ENCODE measurements at places on chromosomes 4 and X.
A peak's percentile ranks its signal among the peaks of the same experiment; 100 is the strongest.

DNA sequence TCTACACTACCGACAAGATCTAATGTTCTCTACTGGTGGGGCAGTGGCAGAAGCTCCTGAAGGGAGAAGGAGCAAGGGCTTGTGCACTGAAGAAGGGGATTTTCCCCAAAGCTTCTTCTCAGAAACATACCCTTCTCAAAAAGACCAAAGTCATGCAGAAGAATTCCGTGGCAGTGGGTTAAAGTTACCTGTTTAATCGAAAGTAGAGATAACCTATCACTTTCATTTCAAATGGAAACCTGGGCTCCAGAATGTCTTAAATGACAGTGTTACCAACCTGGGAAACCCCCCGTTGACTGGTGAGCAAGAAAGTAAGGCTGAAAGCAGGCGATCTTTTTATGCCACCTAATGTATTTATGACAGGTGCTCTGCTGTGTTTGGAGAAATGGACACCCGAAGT is 92.5 kb upstream of the TEX13D start:
- DNase-seq, result no peak

- DNase-seq, result no peak
These were observed 30.2 kb downstream of the NEK1 start for GRCh38 chr4:169582203-169582602.

GRCh38 chr4:25110527-25111329 is 49.5 kb downstream of the SEPSECS start:
- DNase-seq, result no peak

- DNase-seq, result no peak
These were observed 89.8 kb upstream of the ETNPPL start for GRCh38 chr4:108852691-108853090.

DNA sequence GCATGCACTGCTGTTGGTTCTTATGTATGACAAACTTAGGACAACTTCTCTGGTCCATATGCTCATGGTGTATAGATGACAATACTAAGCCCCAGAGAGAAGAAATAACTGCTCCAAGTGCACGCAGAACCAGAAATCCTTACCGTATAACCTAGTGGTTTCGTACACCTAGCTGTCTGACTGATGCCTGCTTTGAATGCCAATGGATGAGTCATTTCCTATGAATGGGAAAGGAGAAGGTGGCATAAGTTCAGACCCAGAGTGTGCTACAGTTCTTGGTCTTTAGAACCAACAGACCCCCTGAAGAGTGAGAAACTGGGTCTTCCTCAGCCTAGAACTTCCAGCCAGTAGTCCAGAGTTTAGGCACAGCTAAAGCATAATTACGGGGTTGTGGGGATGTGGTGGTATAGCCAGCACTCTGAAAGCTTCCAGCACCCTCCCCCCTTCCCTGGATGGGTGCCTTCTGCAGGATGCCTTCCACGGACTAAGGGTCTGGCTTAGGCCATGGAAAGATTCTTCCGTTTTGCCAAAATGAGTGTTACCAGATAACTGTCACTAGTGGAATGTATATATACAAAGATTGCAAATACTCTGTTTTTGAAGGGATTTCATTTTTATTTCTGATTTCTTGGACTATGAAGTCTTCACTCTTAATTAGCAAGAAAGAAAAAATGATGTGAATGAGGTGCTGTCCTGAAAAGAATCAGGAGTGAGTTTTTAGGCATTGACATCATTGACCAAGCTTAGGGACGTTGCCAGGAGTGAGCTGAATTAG is 84.6 kb upstream of the PACRGL start:
- DNase-seq, result no peak

GRCh38 chrX:40278340-40279090 is 180.8 kb upstream of the BCOR start:
- DNase-seq, result no peak

DNA sequence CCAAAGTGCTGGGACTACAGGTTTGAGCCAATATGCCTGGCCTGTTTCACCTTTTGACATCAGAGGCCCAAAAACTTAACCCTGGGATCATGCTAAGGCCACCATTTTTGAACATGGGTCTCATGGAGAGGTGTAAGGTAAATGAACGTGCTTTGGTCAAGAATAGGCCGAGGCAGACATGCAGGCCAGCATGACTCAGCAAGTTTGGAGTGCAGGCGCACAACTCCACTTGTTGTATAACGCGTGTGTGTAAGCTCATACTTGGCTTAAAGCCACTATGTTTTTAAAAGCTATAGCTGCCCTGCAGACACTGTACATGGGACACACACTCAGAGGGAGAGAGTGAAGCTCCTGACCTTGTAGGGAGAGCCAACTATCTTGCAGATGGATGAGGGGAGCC is 43.8 kb upstream of the HPSE start:
- DNase-seq, result no peak

- DNase-seq, result no peak
These were observed 869.6 kb downstream of the CCSER1 start for GRCh38 chr4:90996813-90997212.

DNA sequence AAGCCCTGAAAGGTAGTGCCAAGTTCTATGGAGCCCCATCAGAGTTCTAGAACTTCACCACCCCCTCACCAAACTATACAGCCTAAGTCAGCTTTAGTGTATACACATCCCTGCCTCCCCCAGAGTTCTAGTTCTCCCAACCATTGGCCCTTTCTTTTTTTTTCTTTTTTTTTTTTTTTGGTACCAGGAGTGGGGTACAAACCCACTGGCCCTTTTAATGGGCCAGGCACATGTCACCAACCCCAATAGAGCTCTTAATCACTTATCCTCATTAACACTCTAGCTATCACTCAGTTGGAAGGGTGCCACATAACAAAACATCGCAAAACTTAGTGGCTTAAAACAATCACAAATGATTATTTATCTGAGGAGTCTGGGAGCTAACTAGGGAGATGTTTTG is 588.6 kb downstream of the BCOR start:
- no peak for DNase-seq

GRCh38 chr4:80017125-80017854 is 55.7 kb downstream of the ANTXR2 start:
- DNase-seq, result no peak

GRCh38 chr4:99934891-99935290 is 11.5 kb downstream of the DNAJB14 start:
- DNase-seq, result no peak

DNA sequence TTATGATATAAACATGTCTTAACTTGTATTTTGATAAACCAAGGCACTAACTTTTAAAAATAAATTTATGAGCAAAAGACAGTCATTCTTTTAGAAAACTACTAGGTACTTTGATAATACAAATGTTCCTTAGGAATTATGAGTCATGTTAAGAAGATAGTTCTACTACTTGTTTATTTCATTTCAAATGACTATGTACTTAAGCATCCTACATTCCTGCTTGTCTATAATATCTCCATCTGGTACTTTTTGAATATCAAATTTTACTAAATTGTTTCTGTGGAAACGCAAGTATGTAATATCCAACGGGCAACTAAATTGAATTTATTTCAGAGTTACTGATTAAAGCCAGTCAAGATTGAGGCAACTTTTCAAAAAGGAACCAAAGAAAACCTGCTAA is 61.8 kb downstream of the CAMK2D start:
- DNase-seq, result no peak

- DNase-seq, result no peak
These were observed 22.2 kb upstream of the LPAR4 start for GRCh38 chrX:78725287-78725686.

DNA sequence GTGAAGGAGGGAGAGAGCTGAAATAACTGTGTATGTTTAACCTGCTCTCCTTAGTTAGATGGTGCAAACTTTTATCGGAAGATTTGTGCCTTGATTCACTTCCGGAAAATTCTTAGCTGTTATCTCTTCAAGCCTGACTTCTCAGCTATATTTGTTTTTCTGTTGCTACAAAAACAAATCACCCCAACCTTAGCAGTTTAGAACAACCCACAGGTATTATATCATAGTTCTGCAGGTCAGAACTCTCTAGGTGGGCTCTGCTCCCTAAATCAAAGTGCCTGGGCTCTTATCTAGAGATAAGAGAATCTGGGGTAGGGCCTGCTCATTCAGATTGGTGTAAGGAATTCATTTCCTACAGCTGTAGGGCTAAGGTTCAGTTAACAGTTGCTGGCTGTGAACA is 15.1 kb upstream of the CEP135 start:
- no peak for DNase-seq

- DNase-seq, result peak; percentile 94
These were observed 39.2 kb downstream of the COPS4 start for GRCh38 chr4:83074086-83074704.

DNA sequence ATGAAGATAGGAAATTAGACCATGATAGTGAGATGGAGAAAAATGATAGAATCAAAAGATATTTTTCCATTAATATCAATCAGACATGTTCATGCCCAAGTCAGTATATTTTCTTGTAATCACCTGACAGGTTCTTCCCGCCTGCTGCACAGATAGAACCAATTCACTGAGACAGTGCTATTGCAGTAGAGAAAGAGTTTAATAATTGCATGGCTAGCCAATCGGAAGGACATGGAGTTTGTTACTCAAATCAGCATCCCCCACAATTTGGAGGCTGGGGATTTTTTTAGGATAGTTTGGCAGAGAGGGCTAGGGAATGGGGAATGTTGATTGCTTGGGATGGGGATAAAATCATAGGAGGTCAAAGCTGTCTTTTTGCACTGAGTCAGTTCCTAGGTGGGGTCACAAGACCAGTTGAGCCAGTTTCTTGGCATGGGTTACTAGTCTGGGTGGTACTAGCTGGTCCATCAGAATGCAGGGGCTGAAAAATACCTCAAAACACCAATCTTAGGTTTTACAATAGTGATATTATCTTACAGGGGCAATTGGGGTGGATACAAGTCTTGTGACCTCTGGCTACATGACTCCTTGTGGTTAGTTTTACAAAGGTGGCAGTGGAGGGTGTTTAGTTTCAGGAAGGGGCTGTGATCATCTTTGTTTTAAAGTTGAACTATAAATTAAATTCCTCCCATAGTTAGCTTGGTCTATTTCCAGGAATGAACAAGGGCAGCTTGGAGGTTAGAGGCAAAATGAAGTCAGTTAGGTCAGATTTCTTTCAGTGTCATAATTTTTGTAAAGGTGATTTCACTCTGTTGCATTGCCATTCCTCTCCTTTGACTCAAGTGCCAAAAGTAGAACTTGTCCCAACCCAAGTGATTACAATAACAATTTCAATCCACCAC is 100.3 kb upstream of the PDE5A start:
- no peak for DNase-seq

- DNase-seq, result no peak
These were observed 82.2 kb downstream of the APBB2 start for GRCh38 chr4:41132055-41132683.

DNA sequence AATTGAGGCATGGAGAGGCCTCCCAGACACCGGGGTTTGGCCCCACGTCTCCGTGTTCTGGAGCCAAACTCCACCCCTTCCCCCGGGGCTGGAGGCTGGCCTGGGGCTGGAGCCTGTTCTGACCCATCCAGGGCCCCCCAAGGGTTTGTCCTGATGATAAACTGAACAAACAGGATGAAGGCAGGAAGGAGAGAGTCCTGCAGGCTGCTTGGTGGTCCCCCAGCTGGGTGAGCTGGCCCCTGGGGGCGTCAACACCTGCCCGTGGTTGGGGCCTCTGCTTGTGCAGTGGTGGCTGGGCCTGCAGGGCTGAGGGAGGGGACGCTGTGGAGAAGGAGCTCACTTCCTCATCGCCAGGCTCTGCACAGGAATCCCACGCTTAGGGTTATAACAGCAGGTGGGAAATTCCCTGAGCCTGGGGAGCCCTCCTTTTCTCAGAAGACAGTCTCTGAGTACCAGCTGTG is 2.3 kb downstream of the SH3TC1 start:
- DNase-seq, result no peak

DNA sequence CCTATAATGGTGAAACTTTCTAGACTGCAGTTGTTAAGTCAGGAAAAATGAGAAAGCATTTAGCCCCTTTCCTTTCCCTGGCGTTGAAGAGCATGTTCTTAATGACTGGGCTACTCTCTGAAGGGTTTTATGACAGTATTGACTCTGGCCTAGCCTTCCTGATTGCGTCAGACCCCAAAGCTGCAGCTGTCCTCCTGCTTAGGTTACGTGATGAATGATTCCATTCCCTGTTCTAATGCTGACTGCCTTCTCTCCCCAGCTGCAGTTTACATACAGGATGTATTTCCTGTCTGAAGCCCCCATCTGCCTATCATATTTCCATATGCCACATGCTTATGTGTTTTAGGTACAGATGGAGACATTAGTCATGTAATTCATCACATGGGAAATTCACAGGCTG is 105.8 kb upstream of the EGFL6 start:
- DNase-seq, result no peak

DNA sequence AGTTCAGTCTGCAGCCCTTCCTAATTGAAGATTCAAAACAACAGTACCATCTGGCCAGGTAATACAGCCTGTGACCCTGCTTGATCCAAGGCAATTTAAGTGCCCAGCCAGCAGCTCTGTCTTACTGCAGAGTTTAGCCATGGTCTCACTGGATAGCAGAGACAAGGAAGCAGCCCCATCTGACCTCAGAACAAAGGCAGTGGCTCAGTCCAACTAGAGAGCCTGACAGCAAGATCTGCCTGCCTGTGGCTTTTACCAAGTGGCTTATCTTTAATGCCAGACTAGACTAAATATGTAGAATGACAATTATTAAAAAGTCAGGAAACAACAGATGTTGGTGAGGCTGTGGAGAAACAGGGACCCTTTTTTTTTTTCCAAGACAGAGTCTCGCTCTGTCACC is 293.4 kb downstream of the DTHD1 start:
- no peak for DNase-seq

- DNase-seq, result no peak
These were observed 3.7 kb downstream of the SHOX start for GRCh38 chrX:633985-634958.

DNA sequence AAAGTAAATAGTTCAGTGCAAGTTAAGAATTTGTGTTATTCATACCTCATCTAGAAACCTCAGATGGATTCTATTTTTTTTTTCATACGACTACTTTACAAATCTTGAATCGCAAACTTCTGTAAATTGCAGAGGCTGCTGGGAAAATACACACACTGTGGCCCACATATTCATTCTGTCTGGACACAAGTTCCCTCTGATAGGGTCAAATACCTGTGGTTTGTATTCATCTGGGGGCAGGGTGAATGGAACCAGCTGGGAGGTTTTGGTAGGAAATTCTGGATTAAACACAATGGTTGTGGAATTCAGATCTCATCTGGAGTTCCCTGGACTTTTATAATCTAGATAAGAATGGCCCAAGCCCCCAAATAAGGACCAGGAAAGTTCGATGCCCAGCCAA is 56.2 kb downstream of the SPATA18 start:
- no peak for DNase-seq

DNA sequence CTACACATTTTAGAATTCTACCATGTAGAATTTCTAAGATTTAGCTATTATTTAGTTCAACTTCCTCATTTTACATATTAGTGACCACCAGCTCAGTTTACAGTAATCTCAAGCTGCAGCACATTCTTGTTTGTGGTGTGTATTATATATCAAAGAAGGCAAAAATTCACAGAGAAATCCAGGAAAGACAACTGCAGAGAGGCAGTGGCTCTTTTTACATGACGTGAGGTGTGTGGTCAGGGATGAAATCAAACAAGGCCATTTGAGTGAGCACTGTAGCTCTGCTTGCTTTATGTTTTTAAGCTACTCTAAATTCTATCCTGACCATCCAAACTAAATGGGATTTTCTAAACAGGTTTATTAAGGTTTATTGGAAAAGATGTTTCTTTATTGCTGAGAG is 71.1 kb downstream of the COL25A1 start:
- DNase-seq, result no peak

GRCh38 chrX:107154787-107155620 is 36.4 kb upstream of the RBM41 start:
- no peak for DNase-seq

Measured in GM12864 (cell line).